NCI-H2107 (cell line): ENCODE measurements at places on chromosomes 5 and 9.

DNA sequence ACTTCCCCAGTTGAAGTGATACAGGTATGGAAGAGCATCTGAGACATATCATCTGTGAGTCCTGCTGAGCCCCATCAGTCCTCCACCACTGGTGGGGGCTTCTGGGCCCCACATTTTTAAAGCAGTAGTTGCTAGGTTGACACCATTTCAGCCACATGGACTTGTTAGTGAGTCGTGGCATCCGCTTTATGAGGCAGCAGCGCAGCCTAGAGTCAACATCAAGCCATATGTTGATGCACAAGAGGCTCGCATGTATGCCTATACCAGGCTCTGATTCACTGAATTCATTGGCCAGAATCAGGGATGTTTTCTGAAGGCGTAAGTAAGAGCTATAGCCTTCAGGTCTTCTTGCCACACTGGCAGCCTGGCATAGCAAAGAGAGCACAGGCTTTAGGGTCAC, 26.8 kb downstream of the ZNF346 start:
- DNase-seq: no peak

- no peak for DNase-seq
Observed at GRCh38 chr9:124409410-124409809, 5.8 kb downstream of the PSMB7 start.

- no peak for DNase-seq
Observed at GRCh38 chr5:119341452-119342349, 14.1 kb upstream of the TNFAIP8 start.

DNA sequence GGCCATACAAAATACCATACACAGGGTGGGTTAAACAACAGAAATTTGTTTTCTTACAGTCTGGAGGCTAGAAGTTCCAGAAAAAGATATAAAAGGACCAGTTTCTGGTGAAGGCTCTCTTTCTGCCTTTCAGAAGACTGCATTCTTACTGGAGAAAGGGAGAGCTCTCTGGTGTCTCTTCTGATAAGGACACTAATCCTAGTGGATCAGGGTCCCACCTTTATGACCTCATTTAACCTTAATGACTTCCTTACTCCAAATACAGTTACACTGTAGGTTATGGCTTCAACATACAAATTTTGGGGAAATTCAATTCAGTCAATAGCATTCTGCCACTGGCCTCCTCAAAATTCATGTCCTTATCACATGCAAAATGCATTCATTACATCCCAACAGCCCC, 351.9 kb upstream of the POU5F2 start:
- DNase-seq: no peak

- no peak for DNase-seq
Observed at GRCh38 chr5:170711300-170711699, 72.2 kb upstream of the GABRP start.

GRCh38 chr9:113187929-113188595, 33.0 kb downstream of the FKBP15 start:
- no peak for DNase-seq

DNA sequence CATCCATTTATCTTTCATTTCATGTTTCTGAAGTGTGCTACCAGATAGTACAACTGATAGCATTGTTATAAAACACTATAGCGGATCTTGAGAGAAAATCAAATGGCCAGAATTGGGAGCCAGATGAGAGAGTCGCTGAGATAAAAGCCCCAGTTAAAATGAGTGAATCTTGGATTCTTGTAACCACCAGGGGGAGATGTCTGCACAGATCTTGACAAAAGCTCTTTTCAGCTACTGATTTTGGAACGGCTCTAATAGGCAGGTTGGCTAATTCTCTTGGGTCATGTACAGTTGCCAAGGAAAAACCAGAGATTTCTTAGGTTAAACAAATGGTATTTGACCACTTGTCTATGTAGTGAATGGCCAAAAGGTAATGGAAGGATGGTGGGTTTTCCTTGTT, 21.7 kb downstream of the F2RL2 start:
- DNase-seq: peak; percentile 21

DNA sequence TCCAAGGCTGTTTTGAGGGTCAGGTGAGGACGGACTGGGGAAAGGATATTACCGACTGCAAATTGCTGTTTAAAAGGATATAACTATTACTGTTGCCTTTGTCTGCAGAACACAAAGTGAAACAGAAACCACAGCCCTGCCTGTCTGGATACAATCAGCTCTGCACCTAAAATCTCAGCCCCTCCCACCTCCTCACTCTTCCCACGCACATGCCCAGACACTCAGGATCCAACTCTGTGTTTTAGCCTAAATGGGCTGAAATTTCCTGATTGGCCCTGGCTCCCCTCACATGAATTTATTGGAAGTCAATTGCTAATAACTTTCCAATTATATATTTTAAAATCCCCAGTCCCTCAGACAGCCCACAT, 176.3 kb upstream of the PPP1R26 start:
- no peak for DNase-seq

DNA sequence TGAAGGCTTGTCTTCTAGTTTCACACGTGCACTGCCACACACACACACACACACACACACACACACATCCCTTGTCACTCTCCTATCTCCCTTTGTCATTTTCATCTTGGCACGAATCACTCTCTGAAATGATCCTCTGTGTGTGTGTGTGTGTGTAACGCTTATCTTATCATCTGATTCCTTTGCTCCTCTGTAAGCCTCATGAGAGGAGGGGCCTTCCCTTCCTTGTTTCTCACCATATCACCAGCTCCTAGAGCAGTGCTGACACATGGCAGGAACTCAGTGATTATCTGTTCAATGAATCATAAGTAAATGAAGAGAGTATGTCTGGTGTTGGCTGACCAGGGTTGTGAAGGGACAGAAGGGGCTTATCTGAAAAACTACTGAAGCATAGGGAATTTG, 53.3 kb downstream of the PDE4D start:
- DNase-seq: no peak

GRCh38 chr5:33299621-33300208, 141.1 kb upstream of the TARS1 start:
- no peak for DNase-seq

DNA sequence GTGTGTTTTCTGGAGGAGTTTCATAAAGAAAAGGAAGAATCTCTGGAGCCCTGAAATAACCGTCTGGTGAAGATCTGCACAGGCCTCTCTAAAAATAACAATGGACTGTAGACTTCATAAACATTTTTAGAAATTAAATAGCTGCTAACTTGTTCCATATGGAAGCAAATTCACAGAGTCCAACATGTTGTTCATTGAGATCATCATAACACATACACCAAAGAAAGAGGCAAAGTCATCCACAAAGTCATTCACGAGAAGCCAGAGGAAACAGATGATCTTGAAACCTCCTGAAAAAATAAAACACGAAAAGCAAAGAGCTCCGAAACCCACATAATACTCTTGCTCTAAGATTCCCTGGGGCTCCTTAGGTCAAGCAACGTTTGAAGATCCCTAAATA, 347.8 kb downstream of the EFNA5 start:
- no peak for DNase-seq

GRCh38 chr5:150619359-150620230, 20.9 kb upstream of the SYNPO start:
- no peak for DNase-seq

GRCh38 chr9:137108608-137109249, 5.8 kb downstream of the DPP7 start:
- DNase-seq: no peak

DNA sequence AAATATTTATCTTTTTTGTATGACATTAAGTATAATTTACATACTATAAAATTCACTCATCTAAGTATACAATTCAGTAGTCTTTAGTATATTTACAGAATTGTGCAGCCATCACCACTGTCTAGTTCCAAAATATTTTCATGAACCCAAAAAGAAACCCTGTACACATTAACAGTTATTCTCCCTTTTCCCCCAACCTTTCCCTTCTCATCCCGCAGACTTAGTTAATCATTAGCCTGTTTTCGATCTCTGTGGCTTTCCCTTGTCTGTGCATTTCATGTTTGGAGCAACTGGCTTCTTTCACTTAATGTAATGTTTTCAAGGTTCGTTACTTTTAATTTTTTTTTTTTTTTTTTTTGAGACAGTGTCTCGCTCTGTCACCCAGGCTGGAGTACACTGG, 37.5 kb downstream of the MTREX start:
- DNase-seq: no peak

DNA sequence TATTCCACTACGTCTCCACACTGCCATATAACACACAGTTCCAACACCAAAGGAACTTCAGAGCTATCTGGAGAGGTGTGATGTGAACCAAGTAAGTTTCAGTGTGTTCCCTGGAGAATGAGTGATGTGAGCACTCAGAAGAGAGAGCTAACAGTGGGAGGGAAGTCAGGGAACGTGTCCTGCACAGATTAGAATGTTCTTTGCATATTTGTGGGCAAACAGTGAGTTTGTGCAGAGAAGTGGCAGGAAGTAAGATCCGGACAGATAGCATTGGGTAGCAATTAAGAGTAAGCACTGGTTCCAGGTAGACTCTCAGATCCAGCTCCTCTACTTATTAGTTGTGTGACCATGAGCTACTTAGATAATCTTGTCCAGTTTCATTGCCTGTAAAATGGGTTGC, 206.4 kb downstream of the PDZD2 start:
- no peak for DNase-seq

DNA sequence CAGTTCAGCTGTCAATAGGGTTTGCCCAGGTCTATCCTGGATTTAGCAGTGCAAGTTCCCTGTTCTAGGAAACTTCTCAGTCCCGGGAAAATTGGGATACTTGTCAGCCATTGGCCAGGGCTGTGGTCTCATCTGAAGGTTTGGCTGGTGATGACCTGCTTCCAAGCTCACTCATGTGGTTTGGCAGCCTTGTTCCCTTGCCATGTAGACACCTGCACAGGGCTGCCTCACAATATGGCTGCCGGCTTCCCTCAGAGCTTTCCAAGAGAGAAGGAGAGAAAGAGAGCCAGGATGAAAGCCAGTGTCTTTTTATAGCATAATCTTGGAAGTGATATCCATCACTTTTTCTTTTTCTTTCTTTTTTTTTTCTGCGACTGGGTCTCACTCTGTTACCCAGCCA, 37.7 kb upstream of the HMCN2 start:
- no peak for DNase-seq

DNA sequence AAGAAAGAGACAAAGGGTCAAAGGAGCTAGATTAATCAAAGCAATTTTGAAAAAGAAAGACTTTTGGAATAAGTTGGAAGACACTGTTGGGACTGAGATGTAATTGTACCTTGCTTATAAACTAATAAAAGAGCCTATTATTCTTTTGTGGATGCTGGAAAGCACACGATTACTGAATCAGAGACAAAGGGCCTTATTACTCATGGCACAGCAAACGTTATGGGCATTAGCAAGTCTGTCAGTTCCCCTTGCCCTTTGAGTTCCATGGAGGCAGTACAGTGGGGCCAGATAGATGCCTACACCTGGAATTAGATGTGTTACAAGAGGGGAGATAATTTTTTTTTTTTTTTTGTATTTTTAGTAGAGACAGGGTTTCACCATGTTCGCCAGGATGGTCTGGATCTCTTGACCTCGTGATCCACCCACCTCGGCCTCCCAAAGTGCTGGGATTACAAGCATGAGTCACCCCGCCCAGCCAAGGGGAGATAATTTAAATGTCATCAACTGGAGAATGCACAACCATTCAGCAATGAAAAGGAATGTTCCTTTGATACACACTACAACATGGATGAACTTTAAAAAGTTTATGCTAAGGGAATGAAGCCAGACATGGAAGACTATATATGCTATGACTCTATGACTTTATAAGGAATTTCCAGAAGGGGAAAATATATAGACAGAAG, 128.9 kb downstream of the STARD4 start:
- DNase-seq: no peak

DNA sequence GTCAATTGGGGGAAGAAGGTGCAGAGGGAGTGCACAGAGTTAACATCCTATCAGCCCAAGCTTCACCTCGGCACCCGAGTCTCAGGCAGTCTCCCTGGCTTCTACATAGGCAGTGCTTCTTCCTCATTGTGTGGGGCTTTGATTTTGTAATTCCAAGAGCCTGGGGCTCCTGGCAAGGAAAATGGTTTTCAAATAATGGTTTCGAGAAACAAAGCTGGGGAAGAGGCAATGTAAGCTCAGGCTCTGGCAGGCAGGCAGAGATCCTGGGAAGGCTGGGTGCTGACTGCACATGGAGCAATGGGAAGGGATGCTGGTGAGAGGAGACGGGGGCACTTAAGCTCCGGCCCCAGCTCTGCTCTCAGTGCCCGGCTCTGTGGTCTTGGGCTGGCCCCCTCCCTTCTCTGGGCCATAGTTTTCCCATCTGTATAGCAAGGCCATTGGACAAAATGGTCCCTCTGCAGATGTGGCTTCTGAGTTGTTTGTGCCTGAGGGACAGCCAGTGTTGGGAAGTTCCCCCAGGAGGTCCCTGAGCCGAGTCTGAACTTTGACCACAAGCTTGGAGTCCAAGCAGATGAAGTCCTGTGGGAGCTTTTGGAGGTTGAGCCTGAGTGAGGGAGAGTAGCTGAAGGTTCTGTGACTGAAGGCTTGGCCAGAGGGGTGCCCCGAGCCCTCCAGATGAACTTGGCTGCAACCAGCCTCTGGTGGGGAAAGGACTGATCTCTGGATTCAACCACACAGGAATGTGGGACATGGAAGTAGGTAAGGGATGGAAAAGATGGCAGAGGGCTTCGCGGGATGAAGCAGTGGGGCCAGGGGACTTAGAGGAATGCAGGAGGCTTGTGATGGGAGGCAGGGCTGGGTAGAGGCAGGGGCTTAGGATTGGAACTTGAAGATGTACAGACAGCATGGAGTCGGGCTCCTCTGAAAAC, 28.5 kb upstream of the IL17B start:
- DNase-seq: no peak

DNA sequence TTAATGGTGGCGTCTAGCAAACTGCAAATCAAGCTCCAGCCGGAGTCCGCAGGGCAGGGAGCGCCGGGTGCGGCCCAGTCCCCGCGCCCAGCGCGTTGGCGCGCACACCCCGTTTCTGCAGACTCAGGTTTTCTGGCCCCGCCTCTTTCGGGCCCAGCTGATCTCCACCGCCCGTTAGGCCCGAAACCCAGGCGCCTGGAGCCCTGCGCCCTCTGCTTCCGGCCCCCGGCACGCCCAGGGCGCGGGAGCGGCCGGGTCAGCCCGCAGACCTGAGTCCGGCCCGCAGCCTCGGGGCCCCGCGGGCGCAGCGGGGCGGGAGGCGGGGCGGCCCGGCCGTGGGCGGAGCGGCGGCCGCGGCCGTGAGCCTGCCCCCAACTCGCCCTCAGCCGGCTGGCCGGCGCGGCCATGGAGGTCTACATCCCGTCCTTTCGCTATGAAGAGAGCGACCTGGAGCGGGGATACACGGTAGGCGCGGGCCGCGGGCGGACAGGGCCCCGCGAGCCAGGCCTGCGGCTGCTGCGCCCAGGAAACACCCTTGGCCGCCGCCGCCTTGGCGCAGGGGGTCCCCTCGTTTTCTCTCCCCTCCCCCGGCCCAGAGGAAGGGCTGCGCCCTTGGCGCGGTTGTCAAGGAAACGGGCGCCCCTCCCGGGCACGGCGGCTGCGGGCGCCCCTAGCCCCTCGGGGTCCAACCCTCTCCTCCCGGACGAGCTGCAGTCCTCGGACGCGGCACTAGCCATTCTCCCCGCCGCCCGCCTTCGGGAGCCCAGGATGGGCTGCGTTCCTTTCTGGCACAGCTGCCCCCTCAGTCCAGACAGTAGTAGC, at the start of gene SNX24:
SNX24 (plus strand) TSS at position 385 of the 822 bp plus-strand sequence; CDS start at position 406, 21 bp downstream.
- DNase-seq: peak; percentile 13
